ENCODE measurements at places on chromosomes 5 and 9.

GRCh38 chr5:107966201-107966600, 295.5 kb upstream of the EFNA5 start:
- DNase-seq, result no peak

- no peak for DNase-seq
Measured at GRCh38 chr5:160960592-160960991, 108.6 kb upstream of the ATP10B start.

DNA sequence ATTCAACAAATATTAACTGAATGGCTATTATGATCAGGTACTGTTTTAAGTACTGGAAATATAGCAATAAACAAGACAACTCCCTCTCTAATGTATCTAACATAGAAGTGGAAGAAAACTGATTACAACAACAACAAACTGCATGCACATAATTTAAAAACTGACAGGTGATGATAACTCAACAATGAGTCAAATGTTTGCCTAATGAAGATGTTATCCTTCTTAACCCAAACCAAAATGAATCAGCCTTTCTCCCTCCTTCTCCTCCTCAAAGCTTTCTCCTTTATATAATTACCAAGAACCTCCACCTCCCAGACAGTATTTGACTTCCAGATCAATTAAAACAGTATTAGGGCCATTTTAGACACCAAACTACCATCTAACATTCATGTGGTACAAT, 49.3 kb downstream of the RICTOR start:
- DNase-seq, result no peak

DNA sequence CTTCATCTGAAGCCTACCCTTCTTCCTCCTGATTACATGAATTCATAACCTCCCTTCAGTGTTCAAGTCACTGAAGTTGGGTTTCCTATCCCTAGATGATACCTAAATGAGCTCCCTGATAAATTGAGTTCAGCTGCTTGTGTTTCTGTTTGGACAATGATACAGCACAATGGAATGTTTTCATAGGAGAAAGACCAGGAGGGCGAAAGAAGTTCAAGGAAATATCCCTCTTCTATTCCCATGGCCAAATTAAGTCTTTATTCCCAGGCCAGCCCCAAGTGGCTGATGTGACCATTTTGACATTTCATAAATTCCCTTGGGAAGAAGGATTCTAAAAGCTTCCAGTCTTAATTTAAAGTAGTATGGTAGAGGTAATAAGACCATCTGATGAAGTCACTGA, 555.8 kb upstream of the CLINT1 start:
- no peak for DNase-seq

DNA sequence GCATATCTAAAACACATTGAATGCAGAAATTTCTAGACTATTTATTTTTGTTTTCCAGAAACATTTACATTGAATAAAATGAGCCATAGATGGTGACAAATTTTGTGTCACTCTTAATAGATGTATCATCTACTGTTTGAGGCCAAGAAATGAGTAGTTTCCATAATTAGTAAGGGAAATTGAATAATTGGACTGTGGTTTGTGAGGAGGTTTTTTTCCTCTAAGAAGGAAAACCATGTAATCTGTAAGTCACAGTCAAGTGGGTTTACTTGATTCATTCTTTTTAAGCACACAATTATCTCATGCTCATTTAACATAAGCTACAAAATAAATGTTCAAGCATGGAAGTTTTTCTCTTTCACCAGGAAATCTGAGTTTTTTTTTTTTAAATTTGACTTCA, 876.4 kb downstream of the NR2F1-AS1 start:
- no peak for DNase-seq

- DNase-seq, result no peak
Measured at GRCh38 chr5:161548487-161549094, 2.1 kb upstream of the GABRB2 start.

DNA sequence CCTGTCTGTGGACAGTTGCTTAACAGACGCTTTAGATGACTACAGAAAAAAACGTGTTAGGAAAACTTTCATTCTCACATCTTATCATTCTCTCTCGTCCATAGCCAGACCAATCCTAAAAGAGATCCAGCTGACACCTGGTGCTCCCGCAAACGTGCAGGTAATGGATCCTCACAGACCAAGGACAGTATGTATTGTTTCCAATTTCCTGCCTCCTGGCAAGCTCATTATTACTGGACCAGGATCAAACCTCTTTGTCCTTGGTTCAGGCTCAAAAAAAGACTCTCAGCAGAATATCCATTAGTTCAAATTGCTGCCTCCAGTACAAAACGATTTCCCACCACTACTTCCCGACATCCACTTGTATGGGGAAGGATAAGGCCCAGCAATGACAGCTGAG, 62.4 kb downstream of the SERINC5 start:
- no peak for DNase-seq

DNA sequence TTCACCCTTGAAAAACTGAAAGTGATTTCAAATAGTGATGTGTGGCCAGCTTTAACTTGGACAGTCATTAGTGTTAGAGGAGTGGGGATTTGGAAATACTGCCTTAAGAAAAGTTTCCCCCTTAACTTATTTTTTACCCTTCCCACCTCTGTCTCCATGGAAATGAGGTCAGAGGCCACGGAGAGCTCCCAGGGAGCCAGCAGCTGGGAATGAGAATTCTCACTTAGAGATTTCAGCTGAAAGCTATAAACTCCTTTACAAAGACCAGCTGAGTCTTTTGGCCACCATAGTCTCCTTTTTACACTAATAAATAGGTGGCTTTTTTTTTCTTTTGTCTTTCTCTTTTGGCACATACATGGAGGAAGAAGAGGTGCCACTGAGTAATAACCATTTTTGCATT, 45.7 kb upstream of the PIK3R1 start:
- no peak for DNase-seq

DNA sequence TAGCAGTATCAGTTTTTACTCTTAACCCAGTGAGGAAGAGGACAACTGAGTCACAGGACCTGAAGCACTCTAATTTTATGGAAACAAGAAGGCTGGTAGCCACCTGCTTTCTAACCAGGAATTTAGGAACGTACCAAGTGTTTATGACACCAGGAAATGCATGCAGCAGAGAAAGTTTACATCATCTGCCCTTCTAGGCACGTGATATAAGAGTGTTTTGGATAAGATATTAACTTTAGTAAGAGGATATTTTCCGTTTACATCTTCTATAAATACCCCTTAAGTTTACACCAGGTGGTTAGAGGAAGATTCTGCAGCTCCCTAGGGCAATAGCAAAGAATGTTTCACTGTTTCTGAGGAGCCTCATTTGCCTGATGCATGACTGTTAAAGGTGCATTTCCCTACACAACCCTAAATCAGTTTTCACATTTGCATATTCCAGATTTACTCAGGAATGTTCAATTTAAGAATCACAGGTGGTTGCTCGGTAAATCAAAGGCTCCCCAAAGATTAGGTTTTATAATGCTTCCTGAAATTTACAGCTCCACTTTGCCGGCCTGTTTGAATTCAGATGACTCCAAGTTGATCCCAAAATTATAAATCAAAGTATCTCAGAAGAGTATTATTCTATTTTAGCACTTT, 1.8 kb downstream of the TSC1 start:
- no peak for DNase-seq

GRCh38 chr5:37165761-37166160, 83.4 kb downstream of the CPLANE1 start:
- DNase-seq, result no peak

GRCh38 chr5:157331807-157332206, 65.9 kb downstream of the CYFIP2 start:
- DNase-seq, result no peak

DNA sequence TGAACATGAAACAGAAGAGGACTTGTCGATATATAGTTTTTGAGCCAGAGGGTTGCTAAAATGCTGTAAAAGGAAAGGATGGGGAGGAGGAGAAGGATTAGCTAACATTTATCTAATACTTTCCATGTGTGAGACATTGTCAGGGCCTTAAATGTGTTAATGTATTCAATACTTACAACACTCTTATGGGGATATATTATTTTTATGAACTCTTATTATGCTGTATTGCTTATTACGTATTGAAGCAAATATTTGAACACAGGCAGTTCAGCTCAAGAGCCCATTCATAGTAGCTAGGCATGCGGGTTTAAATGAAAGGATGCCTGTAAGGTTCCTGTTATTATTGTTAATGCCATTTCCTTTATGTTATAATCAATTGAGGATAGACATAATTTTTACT, 391.5 kb downstream of the CCDC171 start:
- no peak for DNase-seq

DNA sequence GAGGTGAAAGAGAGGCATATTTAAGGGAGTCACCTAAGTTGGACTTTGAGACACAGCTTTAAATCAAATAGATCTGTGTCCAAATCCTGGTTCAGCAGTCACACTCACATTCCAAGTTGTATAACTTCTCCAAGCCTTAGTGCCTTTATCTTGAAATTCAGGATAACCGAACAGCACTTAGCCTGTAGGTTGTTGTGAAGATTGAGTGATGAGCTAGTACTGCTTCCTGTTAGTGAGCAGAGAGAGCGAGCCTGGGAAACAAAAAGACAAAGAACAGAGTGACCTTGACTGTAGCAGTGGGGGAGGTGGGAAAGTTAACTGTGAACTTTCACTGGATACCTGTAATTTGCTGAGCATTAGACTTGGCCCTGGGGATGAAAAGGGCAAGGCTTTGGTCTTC, 22.4 kb downstream of the MAML1 start:
- no peak for DNase-seq

DNA sequence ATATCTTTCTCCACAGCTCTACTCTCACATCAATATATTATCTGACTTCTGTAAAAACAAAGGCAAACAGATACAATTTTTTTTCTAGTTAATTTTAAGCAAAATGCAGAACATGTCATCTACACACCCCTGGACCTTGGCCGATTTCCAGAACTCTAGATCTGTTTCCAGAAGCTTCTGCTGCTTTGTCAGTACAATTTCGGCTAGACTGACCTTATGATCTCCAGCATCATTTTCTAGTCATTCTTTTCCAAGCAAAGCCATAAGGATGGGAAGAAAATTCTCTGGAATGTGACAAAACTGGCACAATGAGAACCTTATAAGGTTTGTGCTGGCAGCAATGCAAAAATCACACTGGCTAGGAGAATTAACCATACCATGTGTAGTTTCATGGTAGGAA, 132.8 kb upstream of the MPDZ start:
- no peak for DNase-seq

DNA sequence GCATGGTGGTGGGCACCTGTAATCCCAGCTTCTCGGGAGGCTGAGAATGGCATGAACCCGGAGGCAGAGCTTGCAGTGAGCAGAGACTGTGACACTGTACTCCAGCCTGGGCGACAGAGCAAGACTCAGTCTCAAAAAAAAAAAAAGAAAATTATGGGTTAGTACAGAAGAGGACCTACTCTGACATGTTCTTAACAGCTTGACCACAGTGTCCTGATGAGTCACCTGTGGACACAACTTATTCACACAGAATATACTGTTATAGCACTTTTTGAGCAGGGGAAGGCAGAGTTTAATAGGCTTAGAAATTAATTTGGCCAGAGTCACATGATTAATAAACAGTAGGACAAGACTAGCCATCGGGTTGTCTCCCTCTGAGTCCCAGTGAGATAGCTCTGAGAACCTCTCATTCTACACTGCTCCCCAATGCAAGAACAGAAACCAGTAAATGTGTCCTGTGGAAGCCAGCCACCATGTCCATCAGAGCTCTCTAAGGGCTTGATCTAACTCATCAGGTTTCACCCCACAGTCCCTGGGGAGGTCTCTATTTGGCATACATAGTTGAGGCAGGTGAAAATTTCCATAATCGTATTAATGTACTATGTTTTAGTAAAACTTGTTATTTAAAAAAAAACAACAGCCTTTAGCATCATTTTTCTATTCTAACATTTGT, 1077.9 kb upstream of the C9orf72 start:
- no peak for DNase-seq

GRCh38 chr9:20409321-20410092, 212.8 kb downstream of the MLLT3 start:
- DNase-seq, result no peak

DNA sequence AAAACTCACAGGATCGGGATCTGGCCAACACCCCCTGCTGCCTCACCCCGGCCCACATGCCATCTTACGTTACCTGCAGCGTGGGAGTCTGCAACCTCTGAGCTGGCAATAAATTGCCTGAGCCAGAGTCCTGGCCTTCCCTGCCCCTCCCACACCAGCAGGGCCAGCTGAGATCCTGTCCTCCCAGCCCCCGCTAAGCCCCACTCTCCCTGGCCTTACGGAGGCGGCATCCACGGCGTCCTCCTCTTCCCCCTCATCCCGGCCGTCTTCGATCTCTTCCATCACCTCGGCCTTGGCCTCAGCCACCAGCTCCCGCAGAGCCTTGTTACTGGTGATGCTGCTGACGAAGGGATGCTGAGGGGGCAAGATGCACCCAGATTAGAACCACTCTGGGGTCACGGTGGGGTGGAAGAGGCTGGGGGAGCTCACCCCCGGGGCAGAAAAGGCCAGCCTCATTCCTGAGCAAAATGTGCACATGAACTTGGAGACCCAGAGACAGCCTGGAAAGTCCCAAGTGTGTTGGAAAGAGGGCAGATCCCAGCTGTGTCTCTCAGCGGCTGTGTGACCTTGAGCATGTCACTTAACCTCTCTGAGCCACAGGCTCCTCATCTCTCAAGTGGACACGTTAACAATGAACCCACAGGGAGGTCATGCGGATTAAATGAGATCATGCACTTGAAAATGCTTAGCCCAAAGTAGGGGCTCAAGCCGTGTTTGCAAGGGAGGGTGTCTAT, 89.9 kb upstream of the FBXW11 start:
- no peak for DNase-seq

DNA sequence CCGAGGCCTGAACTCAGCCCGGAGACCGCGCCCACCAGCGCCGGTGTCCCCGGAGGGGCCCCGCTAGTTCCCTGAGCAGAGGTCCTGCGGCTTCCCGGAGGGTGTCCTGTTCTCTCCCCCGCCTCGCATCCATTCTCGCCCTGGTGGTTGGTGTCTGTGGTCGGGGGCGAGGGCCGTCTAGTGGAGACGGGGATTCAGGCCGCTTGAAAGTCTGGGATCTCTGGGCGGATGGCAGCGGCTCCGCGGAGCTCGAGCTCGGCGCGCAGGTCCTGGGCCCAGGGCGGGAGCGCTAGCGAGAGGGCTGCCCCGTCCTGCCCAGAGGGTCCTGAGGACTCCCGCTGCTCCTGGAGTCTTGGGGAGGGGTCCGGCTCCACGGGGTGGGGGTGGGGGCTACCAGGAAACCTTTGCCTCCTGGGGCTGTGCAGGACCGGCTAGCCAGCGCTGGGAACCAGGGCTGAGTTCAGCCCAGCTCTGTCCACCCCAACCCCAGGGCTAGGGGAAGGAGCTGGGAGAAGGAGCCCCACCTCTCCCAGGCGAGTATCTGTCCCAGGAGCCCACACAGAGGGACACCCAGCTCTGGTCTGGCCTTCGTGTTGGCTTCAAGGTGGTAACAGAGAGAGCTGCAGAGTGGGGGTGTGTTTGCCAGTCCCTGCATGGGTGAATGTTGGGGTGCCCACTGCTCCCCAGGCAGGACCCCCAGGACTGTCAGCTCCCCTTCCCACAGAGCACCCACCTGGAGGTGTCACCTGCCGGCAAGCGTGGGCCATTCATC, 4.0 kb downstream of the TOR4A start:
- DNase-seq, result no peak

GRCh38 chr9:76729116-76729515, 35.1 kb upstream of the PCA3 start:
- no peak for DNase-seq

GRCh38 chr9:104322596-104322995, 181.5 kb upstream of the OR13F1 start:
- no peak for DNase-seq

- DNase-seq, result no peak
Measured at GRCh38 chr9:98182069-98182820, 10.2 kb downstream of the CORO2A start.

GRCh38 chr9:6184749-6185645, 30.6 kb upstream of the IL33 start:
- no peak for DNase-seq

GRCh38 chr5:111557111-111557510, 44.8 kb upstream of the STARD4 start:
- no peak for DNase-seq
